ENCODE measurements at places on chromosomes 6 and 20.
A peak's percentile ranks its signal among the peaks of the same experiment; 100 is the strongest.

DNA sequence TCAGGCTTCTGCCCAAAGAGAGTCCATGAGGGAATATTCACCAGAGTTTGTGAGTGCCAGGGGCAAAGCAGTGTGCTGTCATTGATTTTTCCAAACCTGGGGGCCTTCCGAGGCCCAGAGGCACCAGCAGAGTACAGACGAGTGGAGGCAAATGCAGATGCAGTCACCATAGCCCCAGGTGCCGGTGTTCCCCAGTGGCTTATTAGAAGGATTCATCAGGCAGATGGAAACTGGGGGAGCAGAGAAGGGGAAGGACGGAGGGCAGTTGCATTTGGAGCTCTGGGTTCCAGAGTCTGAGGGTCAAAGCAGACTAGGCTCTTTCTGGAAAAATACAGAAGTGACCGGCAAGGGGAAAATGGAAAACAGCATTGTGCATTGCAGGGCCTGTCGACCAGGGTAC, 184.2 kb downstream of the ANKRD60 start:
- no peak for DNase-seq

- no peak for DNase-seq
Observed at GRCh38 chr6:5378331-5378730, 117.0 kb downstream of the FARS2 start.

DNA sequence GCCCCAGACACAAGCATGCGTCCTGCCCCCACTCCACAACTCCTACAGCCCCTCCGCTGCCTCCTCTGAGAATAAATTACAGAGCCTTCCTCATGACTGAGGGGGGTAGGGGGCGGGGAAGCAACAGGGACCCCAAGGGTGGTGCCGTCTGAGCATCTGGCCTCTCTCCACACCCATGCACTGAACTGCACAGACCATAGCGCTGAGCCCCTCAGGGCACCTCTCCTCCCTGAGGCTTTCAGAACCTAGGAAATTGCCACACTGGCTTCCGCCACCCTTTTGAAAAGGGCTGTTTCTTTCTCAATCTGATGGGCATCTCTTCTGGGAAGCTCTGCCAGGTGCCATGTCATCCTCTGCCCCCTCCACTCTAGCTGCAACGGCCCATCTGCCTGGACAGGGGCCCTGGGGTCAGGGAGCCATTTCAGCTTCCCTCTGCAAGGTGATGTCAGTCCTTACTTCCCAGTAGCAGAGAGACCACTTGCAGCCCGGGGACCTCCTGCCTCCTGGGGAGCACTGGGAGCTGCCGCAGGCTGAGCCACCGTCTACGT, 2.5 kb downstream of the CST7 start:
- no peak for DNase-seq

DNA sequence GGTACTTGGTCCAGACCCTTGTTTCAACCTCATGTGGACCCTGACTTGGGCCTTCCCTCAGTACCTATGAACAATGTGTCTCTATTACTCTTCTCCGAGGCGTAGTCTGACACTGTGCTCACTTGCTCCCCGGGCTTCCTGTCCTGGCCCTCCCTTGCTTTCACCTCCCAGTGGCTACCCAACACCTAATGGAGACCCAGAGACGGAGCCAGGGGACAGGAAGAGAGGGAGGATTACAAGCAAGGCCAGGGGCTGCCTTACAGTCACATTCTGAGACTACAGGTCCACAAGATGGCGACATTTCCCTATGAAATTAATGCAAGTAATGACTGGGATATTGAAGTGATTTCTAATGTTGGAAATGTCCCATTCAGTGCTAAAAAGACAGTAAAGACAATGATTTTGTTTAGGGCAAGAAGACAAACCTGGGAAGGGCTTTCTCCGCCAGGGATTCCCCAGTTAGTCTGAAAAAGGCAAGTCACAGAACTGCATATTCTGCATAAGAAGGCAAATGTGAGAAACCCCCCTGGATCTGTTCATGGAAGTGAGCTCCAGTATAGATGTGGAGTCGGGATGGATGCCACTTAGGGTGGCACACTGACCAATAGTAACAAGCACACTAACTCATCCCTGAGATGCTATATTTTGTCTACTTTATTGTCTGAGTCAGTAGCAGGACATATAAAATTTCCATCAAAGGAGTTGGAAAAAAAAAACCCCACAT, 44.0 kb upstream of the ZBTB24 start:
- peak; percentile 69 for DNase-seq

DNA sequence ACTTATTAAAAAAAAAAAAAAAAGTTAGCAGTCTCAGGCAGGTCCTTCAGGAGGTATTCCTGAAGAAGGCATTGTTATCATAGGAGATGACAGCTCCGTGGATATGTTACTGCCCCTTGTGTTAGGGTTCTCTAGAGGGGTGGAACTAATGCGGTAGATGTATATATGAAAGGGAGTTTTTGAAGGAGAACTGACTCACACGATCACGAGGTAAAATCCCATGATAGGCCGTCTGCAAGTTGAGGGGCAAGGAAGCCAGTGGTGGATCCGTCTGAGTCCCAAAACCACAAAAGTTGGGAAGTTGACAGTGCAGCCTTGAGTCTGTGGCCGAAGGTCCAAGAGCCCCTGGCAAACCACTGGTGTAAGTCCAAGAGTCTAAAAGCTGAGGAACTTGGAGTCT, 103.4 kb downstream of the TULP4 start:
- no peak for DNase-seq

DNA sequence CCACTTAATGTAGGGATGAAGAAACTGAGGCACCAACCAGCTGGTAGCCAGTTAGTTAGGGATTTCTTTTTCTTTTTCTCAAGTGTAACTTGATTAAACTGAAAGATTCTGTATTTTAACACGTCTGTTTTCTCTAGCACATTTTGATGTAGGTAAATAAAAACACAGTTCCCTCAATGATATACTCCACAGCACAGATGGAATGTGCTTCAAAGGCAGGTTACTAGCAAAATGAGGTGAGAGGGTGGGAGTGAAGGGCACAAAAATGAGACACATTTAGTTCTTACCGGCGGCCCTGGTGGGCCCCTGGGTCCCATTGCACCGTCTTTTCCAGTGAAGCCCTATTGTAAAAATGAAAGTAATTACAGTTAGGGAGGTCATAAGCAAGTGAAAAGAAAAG, 108.9 kb downstream of the COL12A1 start:
- no peak for DNase-seq

GRCh38 chr6:31083742-31084354, 28.5 kb downstream of the C6orf15 start:
- no peak for DNase-seq

- no peak for DNase-seq
Observed at GRCh38 chr20:32960849-32961731, 43.1 kb downstream of the SUN5 start.

DNA sequence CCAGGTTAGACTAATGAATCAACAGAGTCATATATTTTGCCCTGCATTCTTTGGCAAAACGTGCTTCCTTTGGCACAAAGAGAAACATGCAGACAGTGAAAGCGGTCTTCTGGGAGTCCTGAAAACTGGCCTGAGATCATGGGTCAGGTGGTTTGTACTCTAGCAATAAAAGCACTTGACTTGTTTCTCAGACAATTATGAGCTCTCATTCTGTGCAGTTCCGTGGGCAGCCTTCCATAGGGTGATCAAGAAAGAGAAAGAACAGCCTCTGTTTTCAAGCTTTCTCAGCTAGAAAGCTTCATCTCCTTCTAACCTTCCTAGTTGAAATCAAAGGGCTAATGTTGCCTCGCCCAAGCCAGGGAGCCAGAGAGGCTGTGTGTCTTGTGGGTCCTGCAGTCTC, 62.7 kb upstream of the ISM1 start:
- DNase-seq, result no peak

DNA sequence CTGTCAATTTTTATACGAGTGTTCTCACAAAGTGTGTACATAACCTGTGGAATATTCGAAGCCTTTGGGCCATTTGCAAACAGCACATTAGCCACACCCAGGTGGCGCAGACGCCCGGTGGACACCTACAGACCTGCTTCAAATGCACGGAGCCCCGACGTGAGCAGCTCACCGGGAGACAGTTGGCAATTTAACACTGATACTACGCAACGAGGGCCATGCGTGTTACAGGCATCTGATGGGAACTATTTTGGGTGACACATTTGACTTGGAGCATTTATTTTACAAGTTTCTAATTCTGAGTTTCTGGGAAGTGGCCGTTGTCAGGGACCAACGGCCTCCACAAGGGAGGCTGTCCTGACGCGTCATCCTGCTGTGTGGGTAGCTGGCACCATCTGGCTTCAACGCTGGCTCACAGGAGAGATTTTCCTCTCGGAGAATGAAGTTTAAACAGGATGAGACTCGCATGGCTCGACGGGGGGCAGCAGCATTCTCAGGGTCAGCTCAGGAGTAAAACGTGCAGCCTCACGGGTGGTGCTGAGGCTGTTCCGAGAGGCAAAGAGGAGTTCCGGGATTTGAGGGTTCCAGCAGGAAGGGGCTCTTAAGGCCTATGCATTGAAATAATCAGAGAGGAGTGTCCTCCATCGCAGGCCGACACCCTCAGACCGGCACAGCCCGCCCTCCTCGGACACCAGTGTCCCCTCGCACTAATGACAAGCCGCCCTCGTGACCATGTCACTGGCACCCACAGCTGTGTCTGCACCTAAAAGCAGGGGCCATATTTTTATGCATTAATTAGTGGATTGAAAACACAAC, 207.4 kb downstream of the DLL1 start:
- DNase-seq, result no peak

GRCh38 chr6:109008537-109009235, 86.0 kb downstream of the SESN1 start:
- peak; percentile 57 for DNase-seq
